NCI-H446 (cell line): ENCODE measurements at places on chromosomes 12 and 14.

- no peak for DNase-seq
Observed at GRCh38 chr12:79174626-79175025, 310.1 kb downstream of the SYT1 start.

DNA sequence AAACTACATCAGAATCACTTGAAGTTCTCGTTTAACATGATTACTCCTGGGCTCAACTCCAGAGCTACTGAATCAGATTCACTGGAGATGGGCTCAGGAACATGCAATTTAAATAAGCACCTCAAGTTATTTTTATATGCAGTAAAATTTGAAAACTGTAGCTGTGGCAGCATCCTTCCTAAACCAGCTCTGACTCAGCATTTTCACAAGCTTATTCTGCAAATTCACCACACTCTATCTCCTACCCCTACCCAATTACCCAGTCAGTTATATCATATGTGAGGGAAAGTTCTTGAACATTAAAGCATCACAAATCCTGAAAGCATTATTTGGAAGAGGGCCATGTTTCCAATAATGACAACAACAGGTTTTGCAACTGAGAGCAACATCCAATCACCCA is 24.2 kb upstream of the LRRC9 start:
- no peak for DNase-seq

DNA sequence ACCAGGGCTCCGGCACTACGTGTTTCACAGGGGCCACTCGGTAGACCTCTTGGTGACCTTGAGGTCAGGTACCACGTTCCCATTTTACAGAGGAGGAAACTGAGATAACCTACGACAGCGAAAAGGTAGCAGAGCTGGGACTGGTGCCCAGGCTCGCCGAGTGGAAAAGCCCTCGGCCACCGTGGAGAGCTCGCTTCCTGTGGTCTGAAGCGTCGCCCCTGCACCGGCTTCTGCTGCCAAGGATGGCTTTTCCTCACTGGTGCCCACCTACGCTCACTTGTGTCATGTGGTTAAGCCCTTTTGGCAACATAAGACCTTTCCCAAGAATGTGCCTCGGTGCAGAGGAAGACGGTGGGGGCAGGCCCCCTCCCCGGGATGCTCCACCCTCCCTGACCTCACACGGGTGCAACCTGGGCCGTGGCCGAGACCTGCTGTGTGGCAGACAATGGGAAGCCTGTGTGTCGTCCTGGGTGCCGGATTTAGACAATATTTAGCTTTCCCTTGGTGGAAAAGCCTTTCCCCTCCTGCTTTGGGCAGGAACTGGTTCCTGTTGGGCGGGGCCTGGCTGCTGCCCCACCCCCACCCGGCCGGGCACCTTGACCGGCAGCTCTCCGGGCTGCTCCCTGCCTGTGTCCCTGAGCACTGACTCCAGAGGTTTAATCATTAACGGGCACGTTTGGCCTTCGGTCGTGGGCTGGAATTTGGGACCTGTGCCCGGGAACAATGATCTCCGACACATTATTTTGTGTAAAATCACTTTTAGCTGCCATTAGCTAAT is 32.4 kb upstream of the PPP1R13B start:
- no peak for DNase-seq

DNA sequence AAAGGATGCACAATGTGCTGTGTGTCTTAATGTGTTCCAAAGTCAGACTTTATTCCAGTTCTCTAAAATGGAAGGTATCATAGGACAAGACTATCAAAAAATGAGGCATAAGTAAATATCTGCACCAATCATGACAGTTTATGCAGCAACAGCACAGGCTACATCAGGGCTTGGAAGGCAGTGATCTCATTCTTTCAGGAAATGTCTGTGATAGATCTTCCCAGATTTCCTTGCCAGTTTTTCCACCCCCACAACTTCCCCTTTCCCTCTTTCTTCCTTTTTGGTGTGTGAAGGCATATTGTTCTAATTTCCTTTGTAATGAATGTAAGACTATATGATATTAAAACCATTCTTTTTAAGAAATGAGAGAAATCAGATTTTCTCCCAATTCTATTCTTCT is 326.7 kb downstream of the ATP23 start:
- no peak for DNase-seq

- no peak for DNase-seq
Observed at GRCh38 chr14:61512026-61512834, 183.1 kb upstream of the HIF1A start.

GRCh38 chr12:53105712-53106439 is 2.6 kb downstream of the SOAT2 start:
- DNase-seq = no peak

GRCh38 chr12:67772267-67773169 is 124.0 kb downstream of the DYRK2 start:
- DNase-seq = no peak

DNA sequence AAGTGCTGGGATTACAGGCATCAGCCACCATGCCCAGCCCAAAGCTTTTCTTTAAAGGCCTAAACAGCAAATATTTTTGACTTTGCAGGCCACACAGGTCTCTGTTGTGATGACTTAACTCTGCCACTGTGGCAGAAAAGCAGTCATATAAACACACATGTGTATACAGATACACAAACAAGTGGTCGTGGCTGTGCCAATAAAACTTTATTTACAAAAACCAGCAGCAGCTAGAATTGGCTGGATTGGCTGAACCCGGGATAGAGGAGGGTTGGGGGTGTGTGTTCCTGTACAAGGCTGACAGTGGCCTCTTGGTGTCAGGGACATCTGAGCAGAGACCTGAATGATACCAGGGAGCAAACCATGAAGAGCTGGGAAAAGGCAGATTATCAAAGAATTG is 95.6 kb downstream of the NCOR2 start:
- no peak for DNase-seq

DNA sequence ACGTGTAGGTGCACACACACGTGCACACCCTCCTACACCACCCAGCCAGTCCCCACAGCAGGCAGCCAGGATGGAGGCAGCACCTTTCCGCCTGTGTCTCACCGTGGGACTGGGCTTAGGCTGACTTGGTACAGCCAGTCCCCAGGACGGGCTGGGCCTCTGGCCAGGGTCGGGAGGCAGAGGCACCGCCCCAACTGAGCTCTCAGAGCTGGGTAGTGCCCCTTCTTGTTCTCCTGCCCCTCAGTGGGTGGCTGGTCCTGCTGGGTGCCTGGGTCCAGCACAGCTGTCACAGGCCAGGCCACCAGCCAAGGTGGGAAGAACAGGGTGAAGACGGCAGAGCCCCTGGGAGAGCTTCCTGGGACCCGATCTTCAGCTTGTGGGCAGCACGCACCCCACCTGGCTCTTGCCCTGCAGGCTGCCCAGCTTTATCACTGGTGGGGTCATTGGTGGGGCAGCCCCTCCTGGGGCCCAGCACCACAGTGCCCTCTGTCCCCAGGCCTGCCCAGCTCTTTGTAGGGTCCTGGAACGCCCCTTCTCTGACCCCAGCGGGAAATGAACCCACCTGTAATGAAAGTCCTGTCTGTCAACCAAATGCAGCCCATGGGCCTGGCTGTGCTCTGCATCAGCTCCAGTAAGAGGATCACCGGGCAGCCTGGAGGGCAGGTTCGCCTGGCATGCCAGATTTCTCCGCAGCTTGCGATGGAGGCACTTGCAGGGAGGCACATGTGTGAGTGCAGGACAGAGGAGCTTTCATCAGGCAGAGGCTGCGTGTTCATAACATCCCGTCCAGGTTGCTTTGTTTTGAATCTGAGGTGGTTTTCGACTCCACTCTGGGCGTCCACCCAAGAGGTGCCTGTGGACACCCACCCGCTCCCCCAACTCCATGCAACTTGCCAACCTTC is 14.7 kb downstream of the CDCA4 start:
- no peak for DNase-seq

GRCh38 chr14:102096569-102097188 is 9.8 kb upstream of the HSP90AA1 start:
- DNase-seq = peak; percentile 86

DNA sequence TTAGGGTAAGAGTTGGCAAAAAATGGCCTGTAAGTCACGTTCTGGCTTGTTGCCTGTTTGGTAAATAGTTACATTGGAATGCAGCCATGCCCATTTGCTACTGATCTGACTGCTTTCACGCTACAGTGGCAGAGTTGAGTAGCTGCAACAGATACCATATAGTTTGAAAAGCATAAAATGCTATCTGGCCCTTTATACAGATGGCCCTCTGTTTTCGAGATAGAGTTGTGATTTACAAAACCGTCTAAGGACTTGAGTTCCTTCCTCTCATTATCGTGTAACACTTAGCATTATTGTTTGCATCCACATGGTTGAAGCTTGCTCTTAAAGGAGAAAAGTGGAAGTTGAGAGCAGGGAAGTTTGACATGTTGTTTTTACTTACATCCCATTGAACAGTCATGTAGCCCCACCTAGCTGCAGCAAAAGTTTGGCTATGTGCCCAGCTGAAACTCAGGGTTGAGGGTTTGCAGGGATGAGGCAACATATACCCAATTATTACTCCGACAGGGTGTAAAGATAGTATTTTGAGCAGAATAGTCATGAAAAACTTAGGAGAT is 11.3 kb upstream of the SCFD1 start:
- DNase-seq = peak; percentile 95

DNA sequence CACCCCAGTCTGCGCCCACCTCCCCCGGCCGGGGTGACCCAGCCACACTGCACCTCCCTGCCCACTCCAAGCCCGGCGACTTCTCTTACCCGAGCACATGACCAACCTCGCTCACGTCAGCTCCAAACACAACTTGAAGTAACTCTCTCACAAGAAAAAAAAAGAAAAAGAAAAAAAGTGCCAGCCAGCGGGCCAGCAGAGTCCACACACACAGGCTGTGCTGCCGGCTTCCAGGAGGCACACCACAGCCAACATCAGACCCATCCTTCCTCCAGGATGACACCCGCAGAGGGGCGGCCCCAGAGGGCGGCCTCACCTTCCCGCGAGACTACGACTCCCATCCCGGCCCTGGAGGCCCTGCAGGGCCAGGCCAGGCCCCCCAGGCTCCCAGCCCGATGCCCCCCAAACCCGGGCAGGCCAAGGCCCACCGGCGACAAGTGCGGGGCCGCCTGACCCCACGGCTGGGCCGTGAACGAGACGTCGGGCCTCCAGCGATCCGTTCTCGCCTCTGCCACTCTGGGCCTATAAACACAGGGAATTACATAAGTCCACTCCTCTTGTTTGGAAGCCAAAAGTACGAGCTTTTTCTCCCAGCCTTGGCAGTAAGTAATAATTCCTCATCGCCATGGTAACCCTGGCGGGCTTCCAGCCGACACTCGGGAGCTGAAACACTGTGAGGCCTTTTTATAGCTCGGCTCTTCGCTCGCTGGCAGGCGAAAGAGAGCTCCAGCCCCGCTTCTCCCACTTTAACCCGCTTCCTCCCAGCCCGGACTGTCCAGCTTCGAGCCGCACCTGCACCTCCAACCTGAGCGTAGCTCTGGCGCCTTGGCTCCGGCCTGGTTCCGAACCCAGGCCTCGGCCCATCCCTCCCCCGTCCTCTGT is 49.1 kb downstream of the NCOR2 start:
- DNase-seq = peak; percentile 99

GRCh38 chr12:126974779-126975178 is 1292.2 kb upstream of the TMEM132C start:
- DNase-seq = no peak

GRCh38 chr14:63893701-63894458 is 41.1 kb downstream of the SYNE2 start:
- peak; percentile 38 for DNase-seq

- peak; percentile 10 for DNase-seq
Observed at GRCh38 chr12:45388545-45388944, 172.7 kb downstream of the ANO6 start.

GRCh38 chr12:20588042-20588441 is 107.1 kb upstream of the SLCO1C1 start:
- peak; percentile 41 for DNase-seq

DNA sequence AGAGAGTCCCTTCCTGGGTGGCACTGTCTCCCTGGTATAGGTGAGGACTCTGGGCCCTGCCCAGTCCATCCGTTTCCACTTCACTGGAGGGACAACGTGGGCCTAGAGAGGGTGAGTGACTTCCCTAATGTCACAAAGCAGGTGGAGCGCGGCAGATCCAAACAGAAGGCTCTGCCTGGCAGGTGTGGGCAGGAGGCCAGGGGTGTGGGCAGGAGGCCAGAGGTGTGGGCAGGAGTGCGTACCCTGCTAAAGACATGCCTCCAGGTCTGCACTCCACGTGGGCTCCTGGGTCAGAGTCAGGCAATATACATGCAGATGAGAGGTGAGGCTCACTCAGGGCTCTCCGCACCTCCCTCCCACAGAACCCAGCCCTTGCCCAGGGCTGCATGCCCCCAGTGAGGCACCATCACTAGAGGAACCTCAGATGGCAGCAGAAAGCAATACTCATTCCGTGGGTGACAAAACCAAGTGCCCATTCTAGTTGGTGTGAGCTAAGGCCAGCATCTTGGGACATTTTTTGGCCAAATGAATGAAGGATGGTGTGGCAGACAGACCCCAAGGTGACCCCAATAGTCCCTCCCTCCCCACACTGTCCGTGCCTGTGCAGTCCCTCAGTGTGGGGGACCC is 271.6 kb upstream of the RTL1 start:
- DNase-seq = no peak

- no peak for DNase-seq
Observed at GRCh38 chr12:2258025-2258424, 205.2 kb downstream of the CACNA1C start.

GRCh38 chr12:11862798-11863197 is 207.9 kb upstream of the BCL2L14 start:
- DNase-seq = no peak
